ENCODE measurements at places on chromosomes 11 and 22.
A peak's percentile ranks its signal among the peaks of the same experiment; 100 is the strongest.

- no peak for DNase-seq
These were observed 3.1 kb downstream of the RELT start for GRCh38 chr11:73379189-73379880.

GRCh38 chr22:43479301-43479950 lies 67.6 kb downstream of the MPPED1 start:
- no peak for DNase-seq

GRCh38 chr11:134597452-134597851 lies 185.4 kb upstream of the B3GAT1 start:
- DNase-seq = no peak

GRCh38 chr11:58259983-58260382 lies 8.1 kb downstream of the OR10W1 start:
- no peak for DNase-seq

DNA sequence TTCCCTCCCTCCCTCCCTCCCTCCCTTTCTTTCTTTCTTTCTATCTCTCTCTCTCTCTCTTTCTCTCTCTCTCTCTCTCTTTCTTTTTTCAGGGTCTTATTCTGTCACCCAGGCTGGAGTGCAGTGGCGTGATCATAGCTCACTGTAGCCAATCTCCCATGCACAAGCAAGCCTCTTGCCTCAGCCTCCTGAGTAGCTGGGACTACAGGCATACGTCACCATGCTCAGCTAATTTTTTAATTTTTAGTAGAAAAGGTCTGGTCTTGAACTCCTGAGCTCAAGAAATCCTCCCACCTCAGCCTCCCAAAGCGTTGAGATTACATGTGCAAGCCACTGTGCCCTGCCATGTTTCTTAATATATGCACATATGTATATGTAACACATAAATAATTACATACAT lies 19.0 kb downstream of the TSKU start:
- no peak for DNase-seq

GRCh38 chr22:41512421-41513194 lies 31.7 kb downstream of the POLR3H start:
- peak; percentile 84 for DNase-seq

DNA sequence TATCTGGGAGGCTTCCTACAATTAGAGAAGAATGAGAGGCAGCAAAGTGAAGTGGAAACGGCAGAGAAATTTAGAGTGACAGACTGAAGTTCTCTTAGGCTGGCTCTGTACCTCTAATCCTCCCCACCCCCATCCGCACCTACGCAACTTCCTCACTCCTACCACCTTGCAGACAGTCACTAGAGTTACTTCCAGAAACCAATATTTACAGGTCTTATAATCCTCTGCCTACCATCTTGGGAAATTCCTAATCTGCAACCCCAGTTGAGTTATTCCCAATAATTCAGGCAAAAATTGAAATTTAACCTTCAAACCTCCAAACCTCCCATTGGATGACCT lies 71.7 kb downstream of the PAK1 start:
- DNase-seq = no peak

DNA sequence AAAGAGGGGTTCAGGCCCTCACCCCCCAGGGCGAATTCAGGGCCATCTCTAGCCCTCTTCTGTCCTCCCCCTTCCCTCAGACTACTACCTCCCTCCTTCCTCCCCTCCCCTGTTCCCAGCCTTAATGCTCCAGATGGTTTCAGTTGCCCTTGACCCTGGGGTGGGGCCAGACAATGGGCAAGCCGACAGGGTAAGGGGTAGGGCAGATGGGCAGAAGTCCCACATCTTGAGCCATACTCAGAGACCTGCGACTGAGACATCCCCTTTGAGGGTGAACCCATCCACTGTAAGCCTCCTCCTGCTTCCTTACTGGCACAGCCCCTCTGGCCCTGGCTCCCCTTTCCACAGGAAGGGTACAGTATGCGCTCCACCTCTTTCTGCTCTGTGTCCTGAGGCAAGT lies 1.9 kb downstream of the RHBDD3 start:
- DNase-seq = no peak
